ENCODE measurements at places on chromosomes 1 and 21. TPM values are rescaled to one million over a fixed set of nuclear protein-coding genes. Genes with fewer than 3 reads are reported as not detected.

- no peak for DNase-seq
Measured at GRCh38 chr1:10325521-10325920, 73.3 kb upstream of the PGD start.

GRCh38 chr21:43188181-43188580 is 19.4 kb downstream of the CRYAA start:
- DNase-seq: peak; percentile 13

- no peak for DNase-seq
Measured at GRCh38 chr1:8879464-8879921, 1.0 kb upstream of the ENO1 start.

DNA sequence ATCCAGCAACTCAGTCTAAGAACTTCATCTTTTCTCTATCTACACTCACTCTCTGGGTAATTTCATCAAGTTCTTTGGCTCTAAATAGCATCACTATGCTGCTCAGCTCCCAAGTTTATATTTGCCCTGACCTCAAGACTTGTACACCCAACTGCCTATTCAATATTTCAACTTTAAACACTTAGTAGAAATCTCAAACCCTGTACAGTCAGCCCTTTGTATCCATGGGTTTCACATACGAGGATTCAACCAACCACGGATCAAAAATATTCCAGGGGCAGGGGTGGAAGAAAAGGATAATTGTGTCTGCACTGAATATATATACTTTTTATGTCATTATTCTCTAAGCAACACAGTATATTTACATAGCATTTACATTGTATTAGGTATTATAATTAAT is 13.9 kb downstream of the ASH1L start:
- DNase-seq: no peak

The ATXN7L2 gene
- 2.4 TPM for total RNA-seq

The KCNJ15 gene
- 0.83 TPM for total RNA-seq

DNA sequence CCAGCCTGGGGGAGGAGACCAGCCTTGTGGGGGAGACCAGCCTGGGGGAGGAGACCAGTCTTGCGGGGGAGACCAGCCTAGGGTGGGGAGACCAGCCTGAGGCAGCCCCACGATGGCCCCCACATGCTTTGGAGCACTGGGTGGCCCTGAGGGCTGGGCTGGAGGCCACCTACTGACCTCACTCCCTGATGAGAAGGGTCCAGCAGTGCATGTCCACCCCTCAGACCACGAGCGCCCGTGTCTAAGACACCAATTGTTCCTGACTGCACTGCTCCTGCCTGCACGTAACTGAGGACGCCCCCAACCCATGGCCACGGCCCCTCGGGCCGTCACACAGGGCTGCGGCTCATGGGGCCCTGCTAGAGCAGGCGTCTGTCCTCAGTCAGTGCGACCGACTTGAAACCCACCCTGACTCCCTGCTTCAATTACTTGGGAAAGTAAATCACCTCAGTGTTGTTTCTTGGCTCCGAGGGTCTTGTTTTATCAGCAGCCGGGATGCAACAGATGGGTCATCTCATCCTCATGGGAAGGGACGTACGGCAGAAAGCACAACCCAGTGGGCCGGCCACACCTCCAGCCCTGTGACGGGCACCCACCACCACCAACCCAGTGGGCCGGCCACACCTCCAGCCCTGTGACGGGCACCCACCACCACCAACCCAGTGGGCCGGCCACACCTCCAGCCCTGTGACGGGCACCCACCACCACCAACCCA is at the start of gene SPATC1L:
SPATC1L (minus strand) TSS at position 550 of the 715 bp plus-strand sequence. CDS start 1,643 bp downstream, outside the sequence.
- peak; percentile 84 for DNase-seq
